Dermis blood vessel endothelial cell (primary cell): ENCODE measurements at places on chromosomes 5 and 9.

GRCh38 chr5:65356274-65356673, 125.4 kb downstream of the ADAMTS6 start:
- no peak for DNase-seq

- DNase-seq = no peak
Observed at GRCh38 chr5:61915646-61916045, 390.4 kb upstream of the KIF2A start.

DNA sequence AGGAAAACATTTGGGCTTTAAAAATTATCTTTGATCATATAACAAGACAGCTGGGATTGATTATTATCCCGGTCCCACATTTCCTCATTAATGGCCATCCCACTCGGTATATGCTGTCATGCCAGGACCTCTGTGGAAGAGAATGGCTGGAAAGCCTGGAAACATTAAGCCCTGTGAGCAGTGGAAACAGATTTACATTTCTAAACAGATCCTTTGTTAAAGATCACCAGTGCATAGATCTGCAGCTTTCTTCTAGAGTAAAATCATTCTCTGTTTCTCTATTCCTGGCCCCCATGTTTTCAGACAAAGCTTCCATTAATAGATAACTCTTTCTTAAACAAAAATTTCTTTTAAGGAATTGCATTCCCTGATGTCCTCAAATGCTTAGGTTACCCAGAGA, 152.2 kb downstream of the CAVIN4 start:
- no peak for DNase-seq

GRCh38 chr5:157596487-157596886, 20.9 kb upstream of the ADAM19 start:
- no peak for DNase-seq

DNA sequence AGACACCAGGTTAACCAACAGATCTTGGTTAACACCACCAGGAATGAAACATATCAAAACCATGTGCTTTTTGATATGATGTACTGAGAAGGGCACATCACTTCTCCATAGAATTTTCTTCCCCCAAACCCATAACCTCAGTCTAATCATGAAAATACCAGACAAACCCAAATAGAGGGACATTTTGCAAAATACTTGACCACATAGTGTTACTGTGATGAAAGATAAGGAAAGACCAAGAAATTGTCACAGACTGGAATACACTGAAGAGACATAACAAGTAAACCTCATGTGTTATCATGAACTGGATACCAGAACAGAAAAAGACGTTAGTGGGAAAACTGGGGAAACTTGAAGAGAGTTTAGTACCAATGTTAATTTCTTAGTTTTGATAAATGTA, 74.9 kb upstream of the VCAN start:
- no peak for DNase-seq

- no peak for DNase-seq
Observed at GRCh38 chr5:133775584-133776304, 163.4 kb upstream of the FSTL4 start.

GRCh38 chr5:138978581-138978980, 103.4 kb upstream of the LRRTM2 start:
- DNase-seq = no peak

GRCh38 chr9:14314929-14315874, 1.3 kb upstream of the NFIB start:
- DNase-seq = peak; percentile 73

DNA sequence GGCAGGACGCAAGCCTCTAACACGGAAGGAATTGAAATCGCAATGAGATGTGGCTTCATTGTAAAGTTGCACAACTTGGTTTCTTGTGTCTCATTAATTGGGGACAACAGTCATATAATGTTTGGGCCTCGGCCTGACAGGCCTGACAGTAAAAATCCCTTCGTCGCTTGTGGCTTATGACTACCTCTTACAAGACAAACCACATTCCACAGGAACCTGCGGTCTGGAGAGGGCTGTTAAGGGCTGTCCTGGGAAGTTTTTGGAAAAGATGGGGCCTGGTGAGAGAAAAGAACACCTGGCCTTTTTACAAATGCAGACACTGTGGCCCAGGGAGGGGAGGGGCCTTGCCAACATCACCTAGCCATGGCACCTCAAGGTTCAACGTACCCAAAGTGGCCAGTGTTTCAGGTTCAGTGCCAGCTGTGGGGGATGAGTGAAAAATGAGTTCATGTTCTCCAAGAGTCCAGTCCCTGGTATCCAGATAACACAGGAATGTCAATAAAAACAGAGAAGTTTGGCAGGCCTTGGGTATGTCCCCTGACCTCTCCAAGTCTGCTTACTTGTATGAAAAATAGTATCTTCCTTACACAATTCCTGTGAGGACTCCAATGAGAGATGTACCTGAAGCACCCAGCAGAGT, 22.2 kb downstream of the SHB start:
- peak; percentile 56 for DNase-seq

DNA sequence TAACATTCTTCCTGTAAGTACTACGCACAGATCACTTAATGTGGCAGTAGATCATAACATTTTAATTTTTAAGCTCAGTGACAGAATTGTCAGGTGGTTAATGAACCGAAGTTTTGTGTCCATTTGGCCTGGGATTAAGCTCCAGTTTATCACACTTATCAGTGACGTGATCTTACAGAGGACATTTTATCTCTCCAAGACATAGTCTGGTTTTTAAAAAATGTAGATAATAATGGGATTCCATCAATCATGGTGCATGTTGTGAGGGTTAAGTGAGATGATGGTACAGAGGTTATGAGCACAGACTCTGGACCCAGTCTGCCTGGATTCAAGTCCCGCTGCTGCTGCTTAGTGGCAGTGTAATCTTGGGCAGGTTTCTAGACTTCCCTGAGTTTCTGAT, 66.0 kb upstream of the ZFAND5 start:
- DNase-seq = no peak

DNA sequence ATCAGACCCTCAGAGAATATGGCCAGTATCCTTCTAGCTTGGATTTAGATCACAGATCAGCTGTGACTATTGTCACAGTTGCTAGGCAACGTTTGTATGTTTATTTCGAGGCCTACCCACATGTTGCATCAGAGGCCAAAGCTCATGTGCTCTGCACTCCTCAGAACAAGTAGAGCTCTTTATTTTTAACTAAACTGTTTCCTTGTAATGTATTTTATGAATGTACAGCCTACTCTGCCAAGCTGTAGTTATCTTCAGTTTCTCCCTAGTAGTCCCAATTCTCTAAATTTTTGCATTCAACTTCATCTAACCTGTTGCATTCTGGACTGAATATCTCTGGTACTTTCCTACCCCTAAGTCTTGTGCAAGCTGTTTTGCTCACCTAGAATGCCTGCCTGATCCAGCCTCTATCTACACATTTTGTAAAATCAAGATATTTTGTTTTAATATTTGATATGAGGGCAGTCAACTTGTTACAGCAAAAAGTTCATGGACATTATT, 52.8 kb downstream of the CAST start:
- peak; percentile 88 for DNase-seq

DNA sequence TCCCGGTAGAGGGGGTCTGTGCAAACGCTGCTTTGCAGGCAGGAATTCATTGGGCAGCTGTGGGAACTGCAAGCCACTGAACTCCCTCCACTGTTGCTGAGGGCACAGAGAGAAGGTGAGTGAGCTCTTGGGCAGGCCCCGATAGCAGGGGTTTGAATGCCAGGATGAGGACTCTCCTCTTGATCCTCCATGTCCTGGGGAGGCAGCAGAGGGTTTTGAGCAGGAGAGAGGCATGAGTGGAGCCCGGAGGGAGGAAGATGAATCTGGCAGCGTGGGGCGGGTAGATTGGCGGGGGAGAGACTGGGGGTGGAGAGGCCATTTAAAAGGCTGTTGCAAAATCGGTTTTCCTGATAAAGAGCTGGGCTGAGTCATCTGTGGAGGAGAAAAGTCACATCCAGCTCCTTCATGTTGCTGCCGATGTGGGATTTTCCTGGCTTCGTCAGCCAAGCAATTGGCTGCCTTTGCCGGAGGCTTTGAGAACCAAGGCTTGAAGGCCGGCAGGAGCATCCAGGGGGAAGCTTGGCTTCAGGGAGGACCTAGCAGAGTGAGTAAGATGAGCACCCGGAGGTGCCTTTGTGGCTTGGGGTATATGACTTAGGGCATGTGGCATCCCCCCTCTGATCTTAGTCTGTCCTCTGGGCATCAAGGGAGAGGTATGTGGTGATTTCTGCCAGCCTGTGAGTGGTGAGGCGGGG, at the start of gene SYNPO:
SYNPO (plus strand) TSS at position 350 of the 695 bp plus-strand sequence. CDS start 7,616 bp downstream, outside the sequence.
- peak; percentile 82 for DNase-seq

- DNase-seq = peak; percentile 72
Observed at GRCh38 chr5:102975457-102976182, 144.3 kb downstream of the GIN1 start.

DNA sequence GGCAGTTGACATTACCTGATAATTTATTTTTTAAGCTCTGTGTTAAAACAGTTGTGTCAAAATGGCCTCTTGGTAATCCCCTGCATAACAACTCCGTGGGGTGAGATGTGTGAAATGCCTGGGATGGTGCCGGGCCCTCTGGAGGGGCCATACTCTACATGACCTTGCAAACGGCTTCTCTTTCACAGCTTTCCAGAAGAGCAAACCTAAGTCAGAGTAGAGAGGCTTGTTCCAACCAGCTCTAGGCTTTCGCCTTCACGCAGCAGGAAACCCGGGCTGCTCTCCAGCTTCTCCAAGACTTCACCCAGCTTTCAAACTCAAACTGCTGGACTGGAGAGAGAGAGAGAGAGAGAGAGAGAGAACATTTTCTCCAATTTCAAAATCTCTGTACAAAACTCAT, 120.1 kb downstream of the SNX18 start:
- DNase-seq = no peak

DNA sequence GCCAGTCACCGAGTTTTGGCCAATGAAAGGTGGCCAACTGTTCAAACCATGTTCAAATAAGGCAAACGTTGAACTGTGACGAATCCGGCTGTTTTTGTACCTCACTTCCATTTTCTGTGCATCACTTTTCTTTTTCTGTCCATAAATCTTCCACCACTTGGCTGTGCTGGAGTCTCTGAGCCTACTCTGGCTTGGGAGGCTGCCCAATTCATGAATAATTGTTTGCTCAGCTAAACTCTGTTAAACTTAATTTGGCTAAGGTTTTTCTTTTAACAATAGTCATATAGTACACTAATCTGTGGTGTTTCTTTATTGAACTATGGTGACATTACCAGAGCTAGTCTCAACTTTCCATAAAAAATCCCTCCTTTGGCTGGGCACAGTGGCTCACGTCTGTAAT, 11.3 kb downstream of the NIM1K start:
- no peak for DNase-seq

- peak; percentile 78 for DNase-seq
Observed at GRCh38 chr9:84315278-84315877, 25.2 kb downstream of the SLC28A3 start.

DNA sequence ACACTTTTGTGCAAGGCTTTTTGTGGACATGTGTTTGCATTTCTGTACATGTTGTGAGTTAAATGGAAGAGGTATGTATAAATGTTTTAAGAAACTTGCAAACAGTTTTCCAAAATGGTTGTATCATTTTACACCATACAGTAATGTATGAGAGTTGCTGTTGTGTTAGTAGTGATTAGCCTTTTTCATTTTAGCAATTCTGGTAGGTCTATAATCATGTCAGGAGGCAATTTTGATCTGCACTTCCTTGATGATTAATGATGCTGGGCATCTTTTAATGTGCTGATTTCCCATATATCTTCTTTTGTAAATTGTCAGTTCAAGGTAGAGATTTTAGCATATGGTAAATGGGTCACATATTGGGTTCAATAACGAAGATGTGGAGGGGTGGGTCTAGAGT, 87.3 kb downstream of the ANKRD18B start:
- DNase-seq = no peak

DNA sequence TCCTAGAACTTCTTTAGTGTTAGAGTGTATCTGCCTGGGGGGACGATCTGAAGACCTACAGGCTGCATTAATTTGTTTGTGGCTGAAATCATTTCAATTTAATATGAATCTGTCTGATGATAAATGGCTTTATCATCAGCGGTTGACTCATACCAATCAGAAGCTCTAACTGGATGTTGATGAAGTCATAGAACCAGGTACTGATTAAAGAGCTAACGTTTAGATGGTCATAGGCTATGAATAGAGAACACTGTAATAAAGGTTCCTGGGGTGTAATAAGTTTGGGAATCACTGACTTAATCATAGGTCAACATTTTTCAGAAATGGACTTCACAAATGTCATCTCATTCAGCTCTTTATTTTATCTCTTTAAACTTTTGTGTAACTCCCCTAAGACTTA, 329.9 kb downstream of the MSX2 start:
- no peak for DNase-seq

DNA sequence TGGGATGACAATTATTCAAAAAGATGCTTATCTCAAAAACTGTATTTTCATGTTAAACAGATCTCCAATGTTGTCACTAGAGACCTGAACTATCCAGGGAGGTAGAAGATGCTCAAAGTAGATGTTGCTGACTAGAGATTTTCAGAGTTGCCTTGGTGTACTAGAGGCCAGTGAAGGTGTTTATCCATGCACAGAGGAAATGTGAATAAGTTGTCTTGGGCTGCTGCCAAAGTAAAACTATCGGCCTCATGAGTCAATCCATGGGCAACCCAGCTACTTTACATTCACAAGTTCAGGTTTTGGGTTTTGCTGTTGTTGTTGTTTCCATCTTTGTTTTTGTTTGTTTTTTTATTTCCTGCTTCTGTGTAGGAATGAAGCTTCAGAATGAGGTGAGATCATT, 141.1 kb upstream of the RANBP3L start:
- DNase-seq = peak; percentile 31

GRCh38 chr5:95723632-95724369, 7.3 kb upstream of the RHOBTB3 start:
- no peak for DNase-seq

GRCh38 chr5:79030663-79031484, 38.6 kb downstream of the DMGDH start:
- DNase-seq = no peak

DNA sequence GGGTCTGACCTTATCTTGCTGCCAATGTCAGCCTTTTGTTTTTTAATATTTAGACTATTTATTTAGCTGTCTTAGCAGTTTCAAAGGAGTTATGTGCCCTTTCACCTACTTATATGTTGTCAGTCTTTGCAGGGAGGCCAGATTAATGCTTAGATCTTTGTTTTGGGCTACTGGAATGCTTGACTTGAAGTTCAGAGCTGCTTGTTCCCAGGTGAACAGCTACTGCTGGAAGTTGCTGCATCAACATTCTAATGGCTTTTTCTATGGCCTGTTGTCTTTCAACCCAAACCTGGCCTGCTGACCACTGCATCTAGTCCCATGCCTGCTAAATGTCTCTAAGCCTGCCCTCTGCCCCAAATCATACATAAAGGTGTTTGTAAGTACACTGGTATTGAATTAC, 3.0 kb downstream of the SLC22A5 start:
- no peak for DNase-seq

GRCh38 chr9:135344523-135344901, 135.1 kb upstream of the PPP1R26 start:
- no peak for DNase-seq

GRCh38 chr5:37840053-37841034, 503 bp upstream of the GDNF start:
- peak; percentile 53 for DNase-seq
